Islet precursor cell (in vitro differentiated cells): ENCODE measurements at places on chromosomes 13 and 19.

- peak; percentile 61 for DNase-seq
These were observed 7.2 kb downstream of the ACTN4 start for GRCh38 chr19:38654628-38655055.

DNA sequence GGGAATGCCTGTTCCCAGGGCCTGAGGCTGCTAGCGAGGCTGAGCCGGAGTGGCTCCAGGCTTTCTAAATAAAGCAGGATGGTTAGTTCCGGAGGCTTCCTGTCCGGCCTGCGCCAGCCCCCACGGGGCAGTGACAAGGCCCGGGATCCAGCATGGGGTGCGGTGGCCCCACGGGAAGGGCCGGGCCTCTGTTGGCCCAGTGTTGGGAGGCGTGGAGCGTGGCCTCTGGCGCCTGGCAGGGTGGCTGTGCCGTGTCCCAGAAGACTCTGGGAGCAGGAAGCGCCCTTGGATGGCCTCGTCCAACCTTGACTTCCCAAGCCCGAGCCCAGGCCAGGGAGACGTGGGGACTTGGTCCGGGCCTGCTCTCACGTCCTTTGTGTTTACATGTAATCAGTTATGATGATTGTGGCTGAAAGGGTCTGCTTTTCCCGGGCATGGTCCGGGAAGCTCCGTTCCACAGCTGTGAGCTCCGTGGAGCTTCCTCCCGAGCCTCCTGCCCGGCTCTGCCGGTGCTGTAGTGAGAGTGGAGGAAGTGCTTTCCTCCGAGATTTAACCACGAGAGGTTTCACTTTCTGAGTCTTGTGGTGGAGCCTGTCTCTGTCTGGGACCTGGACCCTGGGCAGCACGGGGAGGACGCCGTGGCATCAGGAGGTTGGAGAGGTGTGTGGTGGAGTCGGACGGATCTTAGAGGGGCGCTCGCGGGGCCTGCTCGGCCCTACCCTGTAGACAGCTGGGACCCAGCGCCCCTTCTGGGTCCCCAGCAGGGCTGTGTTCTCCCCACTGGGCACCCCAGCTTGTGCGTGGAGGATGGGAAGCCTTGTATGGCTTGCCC is 4.6 kb downstream of the GNA11 start:
- no peak for DNase-seq

- DNase-seq: no peak
These were observed 10.7 kb downstream of the PIBF1 start for GRCh38 chr13:72792640-72793039.

GRCh38 chr19:44344255-44344654 is 12.2 kb downstream of the ZNF112 start:
- no peak for DNase-seq

- DNase-seq: no peak
These were observed 53.6 kb downstream of the GATAD2A start for GRCh38 chr19:19459073-19459472.

DNA sequence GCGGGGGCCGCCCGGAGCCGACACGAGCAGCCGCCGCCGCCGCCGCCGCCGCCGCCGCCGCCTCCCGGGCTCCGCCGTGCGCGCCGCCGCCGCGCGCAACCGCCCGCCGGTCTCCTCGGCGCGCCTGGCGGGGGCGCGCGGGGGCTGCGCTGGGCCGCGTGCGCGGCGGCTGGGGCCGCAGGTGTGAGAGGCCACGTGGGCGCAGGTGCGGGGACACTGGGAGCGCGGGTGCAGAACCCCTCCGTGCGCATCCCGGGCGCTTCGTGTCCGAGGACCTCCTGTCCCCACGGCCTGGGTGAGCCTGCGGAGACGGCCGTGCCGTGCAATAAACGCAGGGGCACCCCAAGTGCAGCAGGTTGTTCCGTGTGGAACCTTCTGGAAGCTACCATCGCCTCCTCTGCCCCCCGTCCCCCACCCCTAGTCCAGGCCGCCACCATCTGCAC is at the start of gene LINGO3:
Gene LINGO3, minus strand, starts transcription at position 41 of the 443 bp plus-strand sequence. CDS start 16,378 bp downstream, outside the sequence.
- DNase-seq: no peak

GRCh38 chr19:1854542-1855039 is 6.3 kb upstream of the REXO1 start:
- DNase-seq: peak; percentile 72

DNA sequence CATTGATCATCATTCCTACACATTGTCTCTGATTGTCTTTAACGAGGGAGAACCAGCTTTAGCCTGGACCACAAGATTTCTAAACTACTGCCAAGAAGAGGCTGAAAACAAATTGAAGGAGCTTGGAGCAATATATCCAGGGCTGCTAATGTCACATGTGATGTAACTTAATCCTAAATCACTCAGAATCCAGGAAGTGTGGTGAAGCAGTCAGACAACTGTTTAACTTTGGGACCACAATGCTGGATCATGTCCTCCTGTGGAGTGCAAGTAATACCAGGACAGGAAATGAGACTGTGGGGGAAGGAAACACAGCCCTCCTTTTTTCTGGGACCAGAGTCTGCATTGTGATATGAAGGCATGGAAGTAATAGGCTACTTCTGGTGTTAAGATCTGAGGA is 430.2 kb downstream of the KCTD12 start:
- DNase-seq: no peak
